NAMALWA (cell line): ENCODE measurements at places on chromosomes 12 and 14.

- DNase-seq, result no peak
Observed at GRCh38 chr12:116319233-116319897, 41.9 kb upstream of the MED13L start.

DNA sequence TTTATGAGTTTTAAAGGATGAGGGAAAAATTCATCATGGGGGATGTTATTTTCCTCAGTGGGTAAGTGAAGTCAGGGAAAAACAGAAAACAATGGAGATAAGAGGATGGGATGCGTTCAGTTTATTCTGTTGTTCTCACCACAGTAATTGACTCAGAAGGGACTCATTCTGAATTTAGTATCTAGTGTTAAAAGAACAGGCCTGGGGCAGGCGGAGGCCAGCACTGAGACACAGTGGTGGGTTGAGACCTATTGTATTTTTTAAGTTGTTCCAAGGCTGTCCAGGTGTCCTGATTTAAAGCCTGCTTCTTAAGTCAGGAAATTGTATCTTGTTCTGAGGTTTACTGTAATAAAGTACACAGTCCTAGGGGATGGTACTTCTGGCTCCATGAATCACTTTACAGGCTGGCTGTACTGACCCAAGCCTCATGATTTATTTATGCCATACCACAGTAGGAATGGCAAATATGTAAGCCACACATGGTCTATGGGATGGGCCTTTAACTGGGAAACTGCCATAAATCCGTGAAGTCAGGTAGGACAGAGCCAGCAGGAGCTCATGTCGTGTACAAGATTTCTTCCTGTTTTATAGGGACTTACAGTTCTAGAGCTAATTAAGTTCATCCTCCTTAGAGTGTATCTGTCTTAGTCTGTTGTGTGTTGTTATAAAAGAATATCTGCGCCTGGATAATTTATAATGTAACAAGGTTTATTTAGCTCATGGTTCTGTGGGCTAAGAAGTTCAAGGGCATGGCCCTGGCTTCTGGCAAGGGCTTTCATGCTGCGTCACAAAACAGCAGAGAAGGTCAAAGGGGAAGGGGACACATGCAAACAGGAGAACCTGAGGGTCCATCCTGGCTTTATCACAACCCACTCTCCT lies 244.1 kb downstream of the FBXL14 start:
- no peak for DNase-seq

DNA sequence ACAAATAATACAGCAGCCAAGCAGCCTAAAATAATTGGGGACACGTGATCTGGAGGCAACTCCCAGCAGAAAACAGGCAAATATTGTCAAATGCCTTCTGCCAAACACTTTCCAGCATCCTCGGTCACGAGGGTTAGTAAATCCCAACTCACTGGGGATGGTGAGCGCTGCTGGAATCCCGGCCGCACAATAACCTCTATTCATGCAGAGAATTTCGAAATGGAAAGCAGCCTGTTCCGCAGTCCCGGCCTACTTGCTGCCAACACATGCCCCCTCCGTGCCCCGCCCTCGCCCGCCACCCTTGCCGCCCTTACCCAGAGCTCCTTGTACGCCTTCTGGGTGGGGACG lies 62.2 kb downstream of the RFX4 start:
- no peak for DNase-seq

DNA sequence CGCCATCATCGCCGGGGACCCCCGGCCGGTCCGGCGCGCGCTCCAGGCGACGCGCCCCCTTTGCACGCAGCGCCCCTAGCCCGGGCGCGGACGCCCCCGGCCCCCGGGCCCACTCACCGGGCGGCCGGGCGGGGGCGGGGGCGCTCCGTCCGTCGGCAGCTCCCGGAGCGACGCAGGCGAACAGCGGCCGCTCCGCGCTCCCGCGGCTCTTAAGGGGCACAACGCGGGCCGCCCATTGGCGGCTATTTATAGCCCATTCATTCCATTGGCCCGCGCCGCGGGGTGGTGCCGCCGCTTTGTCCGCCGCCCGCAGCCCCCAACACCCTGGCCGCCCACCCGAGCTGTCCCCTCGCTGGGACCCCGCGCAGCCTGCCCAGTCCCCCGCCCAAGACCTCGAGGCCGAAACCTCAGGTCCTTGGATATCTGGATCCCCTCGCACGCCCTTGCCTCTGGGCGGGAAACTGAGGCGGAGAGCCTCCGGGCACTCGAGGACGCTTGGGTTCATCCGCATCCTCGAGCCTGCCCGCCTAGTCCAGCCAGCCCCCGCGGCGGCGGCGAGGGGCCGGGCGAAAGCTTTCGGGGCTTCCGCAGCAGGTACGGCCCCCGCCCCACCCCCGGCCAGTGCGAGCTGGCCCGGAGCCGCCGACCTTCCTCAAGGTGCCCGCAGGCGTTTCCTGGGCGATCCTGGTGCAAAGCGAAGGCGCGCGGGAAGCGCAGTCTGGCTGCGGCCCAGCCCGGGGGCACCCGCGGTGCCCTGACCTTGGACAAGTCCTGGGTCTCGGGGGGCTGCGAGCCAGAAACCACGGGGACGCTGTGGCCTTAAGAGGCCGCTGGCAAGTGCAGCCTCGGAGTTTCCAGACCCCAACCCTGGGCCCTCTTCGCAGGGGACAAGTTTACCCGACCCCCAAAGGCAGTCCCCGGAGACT lies at the start of gene CKB:
CKB (minus strand) TSS at position 182 of the 926 bp plus-strand sequence. CDS start 337 bp downstream, outside the sequence.
- no peak for DNase-seq

DNA sequence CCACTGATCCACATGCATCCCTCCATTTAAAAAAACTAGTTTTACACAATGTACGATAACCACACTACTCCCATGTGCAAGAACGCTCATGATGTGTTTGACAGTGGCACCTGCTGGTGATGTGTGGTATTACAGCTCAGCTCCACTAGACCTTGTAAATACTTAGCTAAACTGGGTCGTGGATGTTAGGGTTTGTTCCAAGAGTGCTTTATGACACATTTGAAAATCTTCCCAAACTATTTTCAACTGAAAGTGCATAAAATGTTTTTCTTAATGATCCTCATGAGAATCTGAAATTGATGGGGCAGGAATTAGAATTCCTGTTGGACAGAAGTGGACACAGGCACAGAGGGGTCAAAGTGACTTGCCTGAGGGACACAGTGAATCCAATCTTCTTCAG lies 99.2 kb downstream of the SCARB1 start:
- peak; percentile 74 for DNase-seq

GRCh38 chr12:3047961-3048360 lies 29.2 kb upstream of the TSPAN9 start:
- no peak for DNase-seq

DNA sequence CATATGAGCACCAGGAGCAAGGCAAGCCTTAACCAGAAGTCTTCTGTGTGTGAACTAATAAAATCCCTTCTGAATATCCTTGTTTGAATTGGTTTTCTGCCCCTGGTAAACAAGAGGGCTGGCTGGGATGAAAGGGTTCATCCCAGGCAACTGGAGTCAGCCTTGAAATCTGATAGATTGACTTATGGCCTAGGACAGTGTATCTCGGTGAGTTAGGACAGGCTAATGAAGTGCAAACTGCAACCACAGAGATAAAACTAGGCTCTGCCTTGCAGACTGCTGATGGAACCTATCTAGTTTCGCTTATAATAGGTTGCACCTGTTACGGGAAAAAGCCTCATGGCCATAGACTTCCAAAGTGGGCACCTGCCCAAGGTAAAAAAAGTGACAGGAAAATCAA lies 451.9 kb upstream of the NOVA1 start:
- DNase-seq, result no peak

GRCh38 chr12:21509768-21510167 lies 8.2 kb downstream of the GOLT1B start:
- DNase-seq, result no peak
